ENCODE measurements at places on chromosomes 1 and 21.

DNA sequence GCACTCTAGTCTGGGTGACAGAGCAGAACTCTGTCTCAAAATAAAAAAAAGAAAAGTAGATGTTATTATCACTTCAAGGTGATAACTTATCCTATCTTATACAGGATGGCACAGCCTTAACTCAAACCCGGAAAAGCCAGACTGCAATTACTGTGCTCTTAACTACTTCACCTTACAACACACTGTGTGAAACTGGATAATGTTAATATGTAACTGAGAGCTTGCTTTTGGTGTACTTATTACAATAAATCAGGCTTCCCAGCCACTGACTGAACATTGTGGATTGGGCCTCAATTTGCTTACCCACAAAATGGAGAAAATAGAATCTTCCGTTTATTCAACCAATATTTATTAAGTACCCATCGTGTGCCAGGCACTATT lies 1.4 kb downstream of the ORC1 start:
- DNase-seq: no peak

DNA sequence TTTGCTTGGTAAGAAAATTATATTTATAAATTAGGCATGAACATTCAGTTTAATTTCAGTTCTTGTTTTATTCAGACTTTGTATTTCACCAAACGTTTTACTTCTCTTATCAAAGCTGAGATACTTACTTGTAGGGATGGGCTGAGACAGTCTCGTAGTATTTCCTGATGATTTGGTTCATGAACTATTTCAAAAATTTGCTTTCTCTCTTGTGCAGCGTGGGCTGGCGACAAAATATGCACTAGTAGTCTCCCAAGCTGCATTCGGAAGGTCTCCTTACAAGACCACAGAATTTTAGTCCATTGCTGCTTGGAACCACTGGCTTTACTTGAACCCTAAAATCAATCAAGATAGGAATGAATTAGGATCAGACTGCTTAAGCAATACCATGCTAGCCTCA lies 91.7 kb upstream of the GNG4 start:
- no peak for DNase-seq

DNA sequence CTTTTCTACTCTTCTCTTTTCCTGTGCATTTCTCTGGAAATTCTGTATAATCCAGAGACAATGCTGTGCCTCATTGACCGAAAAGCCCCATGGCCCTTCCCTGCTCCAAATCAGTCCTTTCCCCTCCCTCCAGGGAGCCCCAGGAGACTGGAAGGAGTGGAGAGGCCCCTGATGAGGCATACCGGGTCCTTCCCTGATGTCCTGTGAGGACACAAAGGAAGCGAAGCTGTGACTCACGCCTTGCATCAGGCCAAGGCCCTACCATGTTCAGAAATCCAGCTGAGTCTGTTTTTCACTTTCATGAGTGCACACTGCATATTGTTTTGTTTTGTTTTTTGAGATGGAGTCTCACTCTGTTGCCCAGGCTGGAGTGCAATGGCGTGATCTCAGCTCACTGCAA lies 38.7 kb upstream of the BECN2 start:
- no peak for DNase-seq

GRCh38 chr1:62012836-62013235 lies 181.8 kb upstream of the L1TD1 start:
- DNase-seq: no peak

DNA sequence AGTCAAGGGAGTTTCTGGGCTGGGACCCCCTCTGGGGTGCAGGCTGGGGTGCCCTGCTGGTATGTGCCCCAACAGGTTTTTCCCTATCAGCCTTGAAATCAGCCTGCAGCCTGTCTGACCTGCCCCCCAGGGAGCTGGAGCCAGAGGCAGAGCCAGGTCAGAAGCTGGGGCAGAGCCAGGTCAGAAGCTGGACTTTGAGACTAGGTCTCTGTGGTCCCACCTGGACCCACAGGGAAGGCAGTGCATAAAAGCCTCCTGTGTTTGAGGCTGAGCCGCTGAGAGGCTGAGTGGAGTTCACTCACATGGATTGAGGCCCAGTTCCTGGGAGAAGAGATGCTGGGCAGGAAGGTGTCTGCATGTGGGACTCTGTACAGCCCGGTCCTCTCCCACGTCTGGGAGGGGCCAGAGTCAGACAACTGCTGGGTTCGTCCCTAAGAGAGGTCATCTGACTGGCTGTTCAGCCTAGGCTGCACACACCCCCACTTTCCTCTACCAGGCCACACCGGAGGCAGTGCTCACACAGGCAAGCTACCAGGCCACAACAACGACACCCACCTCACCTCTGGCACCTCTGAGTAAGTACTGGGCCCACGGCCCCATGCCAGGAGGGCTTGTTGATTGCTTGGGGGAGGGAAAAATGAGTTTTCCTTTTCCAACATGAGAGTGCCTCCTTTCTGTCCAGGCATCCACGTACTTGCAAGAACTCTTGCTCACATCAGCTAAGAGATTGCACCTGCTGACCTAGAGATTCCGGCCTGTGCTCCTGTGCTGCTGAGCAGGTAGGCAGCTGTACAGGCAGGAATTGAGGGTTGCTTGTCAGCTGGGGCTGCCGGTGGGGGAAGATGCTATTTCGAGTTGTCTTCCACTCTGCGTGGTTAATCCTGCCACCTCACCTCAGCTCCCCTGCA lies at the start of gene ANXA9:
ANXA9 (plus strand) TSS at position 488 of the 908 bp plus-strand sequence. CDS start 814 bp downstream, outside the sequence.
- DNase-seq: no peak

DNA sequence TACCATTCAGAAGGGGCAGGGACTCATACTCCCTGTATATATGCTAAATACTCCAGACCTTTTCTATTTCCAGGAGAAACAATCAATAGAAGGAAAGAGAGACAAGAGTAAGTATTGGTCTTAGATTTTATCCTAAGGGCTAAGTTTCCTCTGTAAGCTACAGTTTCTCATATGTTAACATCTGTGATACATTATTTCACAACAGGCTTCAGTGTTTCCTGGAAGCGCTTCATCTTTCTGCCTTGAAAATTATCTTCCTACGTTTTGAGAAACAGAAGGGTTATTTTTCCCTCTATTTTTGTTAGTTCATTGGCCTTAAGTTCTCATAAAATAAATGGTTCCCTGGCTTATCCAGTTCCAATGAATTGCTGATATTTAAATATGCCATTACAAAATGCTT lies 15.6 kb downstream of the FMO1 start:
- no peak for DNase-seq

GRCh38 chr1:171128463-171128862 lies 37.8 kb downstream of the FMO3 start:
- no peak for DNase-seq

- no peak for DNase-seq
These were observed 33.6 kb downstream of the GOLPH3L start for GRCh38 chr1:150663321-150663720.

DNA sequence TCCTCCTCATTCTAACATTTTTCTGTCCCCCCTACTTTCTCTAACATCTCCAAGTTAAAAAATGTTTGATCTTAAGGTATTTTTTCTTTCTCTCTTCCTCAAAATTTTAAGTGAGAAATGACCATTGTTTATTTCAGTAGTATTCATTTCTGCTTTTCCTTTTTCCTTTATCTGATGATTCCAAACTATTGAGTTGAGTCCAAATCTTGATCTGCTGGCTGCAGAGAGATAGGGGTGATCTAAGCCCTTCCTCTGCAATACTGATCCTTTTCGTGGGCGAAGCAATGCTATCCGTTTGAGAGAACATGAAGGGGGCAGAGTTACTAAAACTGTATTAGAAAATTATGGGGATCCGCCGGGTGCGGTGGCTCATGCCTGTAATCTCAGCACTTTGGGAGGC lies 516 bp upstream of the NMNAT2 start:
- DNase-seq: no peak

DNA sequence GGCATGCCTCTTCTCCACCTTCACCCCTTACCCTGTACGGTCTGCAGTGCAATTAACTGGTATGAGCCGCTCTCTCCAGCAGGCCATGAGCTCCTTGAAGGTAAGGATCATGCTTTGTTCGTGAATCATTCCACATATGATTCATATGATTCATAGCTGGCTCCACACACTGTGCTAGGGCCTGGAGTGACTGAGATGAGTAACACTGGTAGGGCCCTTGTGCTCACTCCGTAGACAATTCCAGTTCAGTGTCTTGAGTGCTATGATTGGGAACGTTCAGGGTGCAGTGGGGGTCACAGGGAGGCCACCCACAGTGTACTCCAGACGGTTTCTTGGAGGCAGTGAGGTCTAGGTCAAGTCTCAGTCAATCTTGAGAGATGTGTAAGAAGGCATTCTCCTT lies 239.8 kb downstream of the LMX1A start:
- no peak for DNase-seq

DNA sequence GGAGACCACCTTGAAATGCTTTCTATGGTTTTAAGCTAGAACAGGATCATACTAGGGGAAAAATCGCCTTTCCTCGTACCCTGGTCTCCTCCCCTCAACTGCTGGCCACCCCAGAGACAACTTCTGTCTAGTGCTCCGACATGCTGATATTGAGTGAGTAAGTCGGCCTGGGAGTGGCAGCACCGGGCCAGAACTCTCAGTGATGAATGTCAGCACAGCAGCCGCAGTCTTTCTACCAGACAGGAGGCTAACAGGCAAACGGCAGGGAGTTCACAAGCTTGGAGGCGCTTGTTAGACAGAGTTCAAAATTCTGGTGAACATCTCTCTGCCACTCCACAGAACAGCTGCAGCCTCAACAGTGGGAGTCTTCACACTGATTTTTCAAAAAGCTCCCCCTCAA lies 716.9 kb downstream of the ADGRL2 start:
- no peak for DNase-seq

- peak; percentile 22 for DNase-seq
These were observed 27.2 kb upstream of the ATP1A1 start for GRCh38 chr1:116345843-116346242.

DNA sequence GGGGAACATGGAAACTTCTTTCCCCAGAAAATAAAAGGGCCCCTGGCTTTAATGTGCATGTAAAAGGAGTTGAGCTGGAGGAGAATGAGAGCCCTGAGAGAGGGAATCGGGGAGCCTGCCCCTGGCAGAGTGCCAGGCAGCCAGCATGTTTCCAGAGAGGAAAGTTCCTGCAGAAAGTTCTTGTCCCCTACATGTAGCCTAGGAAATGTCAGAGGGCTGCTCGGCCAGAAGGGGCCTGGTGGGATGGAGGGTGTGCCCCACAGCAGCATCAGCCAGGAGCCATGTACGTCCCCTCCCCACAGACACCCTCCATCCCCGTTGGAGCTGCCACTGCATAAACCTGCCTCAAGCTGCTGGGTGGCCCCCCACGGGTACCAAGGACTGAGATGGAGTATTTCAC lies 5.4 kb upstream of the PRELP start:
- DNase-seq: no peak

GRCh38 chr1:225329041-225329440 lies 98.8 kb downstream of the LBR start:
- DNase-seq: no peak

- no peak for DNase-seq
These were observed 32.1 kb upstream of the HSPA13 start for GRCh38 chr21:14414932-14415508.

DNA sequence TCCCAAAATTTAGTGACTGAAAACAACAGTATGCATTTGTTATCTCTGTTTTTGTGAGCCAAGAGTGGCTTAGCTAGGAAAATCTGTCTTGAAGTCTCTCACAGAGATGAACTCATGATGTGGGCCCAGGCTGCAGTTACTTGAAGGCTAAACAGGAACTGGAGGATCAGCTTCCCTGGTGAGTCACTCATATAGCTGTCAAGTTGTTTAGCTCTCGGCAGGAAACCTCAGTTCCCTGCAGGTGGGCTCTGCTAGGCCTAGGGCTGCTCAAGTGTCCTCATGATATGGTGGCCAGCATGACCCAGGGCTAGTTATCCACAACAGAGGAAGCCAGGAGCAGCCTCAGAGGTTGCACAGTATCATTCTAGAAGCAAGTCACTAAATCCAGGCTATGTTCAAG lies 30.2 kb upstream of the DDX59 start:
- no peak for DNase-seq

- peak; percentile 22 for DNase-seq
These were observed 183.8 kb downstream of the DHRS3 start for GRCh38 chr1:12434174-12434573.

GRCh38 chr1:47104816-47105215 lies 32.4 kb upstream of the CYP4A22 start:
- DNase-seq: no peak

GRCh38 chr1:235277709-235278108 lies 50.3 kb downstream of the ARID4B start:
- DNase-seq: no peak

- no peak for DNase-seq
These were observed 7.6 kb upstream of the EIF4G3 start for GRCh38 chr1:21184276-21184675.

GRCh38 chr1:175373786-175374623 lies 181.4 kb upstream of the KIAA0040 start:
- DNase-seq: no peak

GRCh38 chr1:29655145-29655544 lies 418.8 kb downstream of the PTPRU start:
- no peak for DNase-seq

DNA sequence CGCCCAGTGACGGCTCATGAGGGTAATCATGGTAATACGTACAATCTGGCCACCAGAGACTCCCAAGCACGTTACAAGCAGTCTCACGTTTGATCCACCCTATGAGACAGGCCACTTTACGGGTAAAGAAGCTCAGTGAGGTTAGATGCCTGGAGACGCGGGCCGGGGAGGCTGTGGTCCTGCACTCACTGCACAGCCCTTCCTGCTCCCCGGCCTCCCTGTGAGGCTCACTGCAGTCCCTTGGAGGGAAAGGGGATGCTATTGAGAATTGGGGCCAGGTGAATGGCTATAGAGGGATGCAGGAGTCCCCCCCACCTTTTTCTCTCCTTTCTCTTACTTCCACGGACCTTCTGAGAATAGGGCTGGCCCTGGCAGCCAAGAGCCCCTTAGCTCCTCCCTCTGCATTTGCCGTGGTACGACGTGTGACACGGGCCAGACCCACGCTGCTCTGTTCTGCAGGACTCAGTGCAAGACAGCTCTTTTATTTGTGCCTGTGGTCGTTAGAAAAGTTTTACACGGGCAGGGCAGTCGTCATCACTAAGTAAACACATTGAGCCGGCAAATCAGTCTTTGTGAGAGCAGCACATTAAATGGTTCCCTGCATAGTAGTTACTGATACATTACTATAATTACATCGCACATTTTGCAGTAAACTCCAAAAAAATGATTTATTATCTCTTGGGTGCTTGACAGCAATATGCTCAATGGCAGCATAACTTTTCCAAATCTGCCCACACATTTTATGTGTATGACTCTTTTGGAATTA lies 18.8 kb downstream of the KIF26B start:
- no peak for DNase-seq

- DNase-seq: no peak
These were observed 389.1 kb downstream of the HLX start for GRCh38 chr1:221268295-221268694.

GRCh38 chr1:151988405-151988923 lies 5.2 kb downstream of the S100A10 start:
- DNase-seq: no peak

- DNase-seq: no peak
These were observed 5.1 kb upstream of the SPATC1L start for GRCh38 chr21:46189213-46189958.

- DNase-seq: no peak
These were observed 29.6 kb downstream of the GNG12 start for GRCh38 chr1:67803380-67804279.

- DNase-seq: no peak
These were observed 65.8 kb downstream of the LRRN2 start for GRCh38 chr1:204619721-204620120.

Measured in stimulated activated CD4-positive, alpha-beta T cell treated with anti-CD3 and anti-CD28 coated beads, Interleukin-15, amount 100 ng/mL, for 1 hour (primary cell).